ENCODE measurements at places on chromosomes 11 and 22.
A peak's percentile ranks its signal among the peaks of the same experiment; 100 is the strongest.

- no peak for DNase-seq
Measured at GRCh38 chr11:31601635-31602282, 92.2 kb downstream of the ELP4 start.

DNA sequence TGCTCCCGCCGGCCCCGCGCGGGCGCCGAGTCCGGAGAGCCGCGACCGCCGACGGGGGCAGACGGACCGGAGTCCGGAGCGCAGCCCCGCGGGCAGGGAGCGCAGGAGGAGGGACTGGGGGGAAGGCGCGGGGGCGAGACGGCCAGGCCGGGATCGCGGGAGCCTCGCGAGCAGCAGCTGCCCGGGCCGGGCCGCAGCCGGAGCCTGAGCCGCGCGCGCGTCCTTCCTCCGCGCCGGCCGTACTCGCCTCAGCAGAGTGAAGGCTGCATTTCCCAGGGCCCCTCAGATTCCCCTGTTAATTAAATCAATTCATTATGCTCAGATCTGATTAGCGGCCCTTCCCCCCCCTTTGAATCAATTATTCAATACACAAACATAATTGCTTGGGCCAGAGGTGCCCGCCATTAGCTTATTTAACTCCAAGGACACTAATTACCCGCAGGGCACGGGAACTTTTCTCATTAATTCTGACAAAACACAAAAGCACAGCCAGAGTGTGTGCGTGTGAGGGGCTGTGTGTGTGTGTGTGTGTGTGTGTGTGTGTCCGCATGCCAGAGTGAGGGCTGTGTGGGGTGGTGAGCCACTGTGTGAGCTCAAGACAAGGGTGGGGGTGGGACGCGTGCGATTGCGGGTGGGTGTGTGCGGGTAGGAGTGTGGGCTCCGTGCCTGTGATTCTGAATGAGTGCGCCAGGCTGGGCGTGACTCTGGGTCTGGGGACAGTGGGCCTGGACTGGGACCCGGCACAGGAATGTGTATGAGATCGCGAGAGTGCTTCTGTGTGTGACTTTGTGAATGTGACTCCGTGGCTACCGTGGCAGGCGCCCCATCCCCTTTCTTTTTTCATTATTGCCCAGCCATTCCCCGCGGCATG is 5.1 kb upstream of the LMO1 start:
- no peak for DNase-seq

DNA sequence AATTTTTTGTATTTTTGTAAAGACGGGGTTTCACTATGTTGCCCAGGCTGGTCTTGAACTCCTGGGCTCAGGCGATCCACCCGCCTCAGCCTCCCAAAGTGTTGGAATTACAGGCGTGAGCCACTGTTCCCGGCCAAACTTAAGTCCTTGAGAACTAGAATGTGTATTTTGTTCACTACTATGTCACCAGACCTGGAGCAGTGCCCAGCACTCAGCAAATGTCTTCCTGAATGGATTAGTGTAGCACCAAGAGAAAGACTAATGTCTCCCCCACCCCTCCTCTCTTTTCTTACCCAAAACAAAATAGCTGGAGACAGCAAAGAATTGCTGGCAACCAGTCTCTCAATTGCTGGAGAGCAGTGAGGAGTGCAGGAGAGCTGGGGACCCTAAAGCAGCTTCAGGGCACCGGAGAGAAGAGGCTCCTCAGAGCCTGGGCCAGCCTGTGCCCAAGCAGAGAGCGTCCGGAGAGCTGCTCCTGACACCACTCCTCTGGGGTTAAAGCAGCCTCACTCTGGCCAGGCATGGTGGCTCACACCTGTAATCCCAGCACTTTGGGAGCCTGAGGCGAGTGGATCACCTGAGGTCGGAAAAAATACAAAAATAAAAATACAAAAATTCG is 14.9 kb downstream of the SLC25A18 start:
- no peak for DNase-seq

GRCh38 chr11:106262852-106263251 is 185.4 kb downstream of the AASDHPPT start:
- DNase-seq: no peak

GRCh38 chr11:37947821-37948220 is 1349.8 kb upstream of the RAG2 start:
- DNase-seq: no peak

DNA sequence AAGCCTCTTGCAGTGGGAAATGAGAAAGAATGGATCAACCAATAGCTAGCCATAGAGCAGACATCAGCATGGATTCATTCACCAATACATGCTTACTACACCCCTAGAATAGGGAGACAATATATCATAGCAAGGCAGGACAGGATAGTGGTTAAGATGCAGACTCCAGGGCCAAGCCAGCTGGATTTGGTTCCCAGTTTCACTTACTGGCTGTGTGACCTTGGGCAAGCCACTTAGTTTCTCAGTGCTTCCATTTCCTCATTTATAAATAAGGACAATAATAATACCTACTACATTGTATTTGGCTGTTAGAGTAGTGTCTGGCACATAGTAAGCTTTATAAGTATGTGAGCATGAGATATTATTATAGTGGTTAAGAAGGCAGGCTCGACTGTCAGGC is 7.1 kb downstream of the DCHS1 start:
- DNase-seq: no peak

GRCh38 chr11:90355200-90355599 is 132.4 kb upstream of the CHORDC1 start:
- DNase-seq: no peak

DNA sequence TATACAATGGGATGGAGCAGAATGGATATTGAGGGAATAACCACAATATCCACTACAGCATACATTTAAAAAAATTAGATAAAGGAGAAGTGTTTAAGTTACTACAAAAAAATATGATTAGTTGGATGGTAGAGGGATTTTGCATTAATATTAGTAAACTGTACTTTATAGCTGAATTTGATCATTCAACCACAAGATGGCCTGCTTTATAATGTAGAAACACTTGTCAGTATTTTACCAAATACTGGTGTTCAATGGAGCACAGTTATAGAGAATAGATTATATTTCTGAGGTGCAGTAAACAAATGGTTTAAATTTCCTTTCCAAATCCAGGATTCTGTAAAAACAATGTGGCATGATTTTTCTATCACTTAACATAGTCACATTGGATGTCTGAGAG is 818.8 kb upstream of the CHORDC1 start:
- no peak for DNase-seq

- DNase-seq: no peak
Measured at GRCh38 chr11:7423946-7424345, 61.4 kb upstream of the OLFML1 start.

- DNase-seq: peak; percentile 2
Measured at GRCh38 chr11:5380740-5381342, 2.8 kb upstream of the OR51M1 start.

DNA sequence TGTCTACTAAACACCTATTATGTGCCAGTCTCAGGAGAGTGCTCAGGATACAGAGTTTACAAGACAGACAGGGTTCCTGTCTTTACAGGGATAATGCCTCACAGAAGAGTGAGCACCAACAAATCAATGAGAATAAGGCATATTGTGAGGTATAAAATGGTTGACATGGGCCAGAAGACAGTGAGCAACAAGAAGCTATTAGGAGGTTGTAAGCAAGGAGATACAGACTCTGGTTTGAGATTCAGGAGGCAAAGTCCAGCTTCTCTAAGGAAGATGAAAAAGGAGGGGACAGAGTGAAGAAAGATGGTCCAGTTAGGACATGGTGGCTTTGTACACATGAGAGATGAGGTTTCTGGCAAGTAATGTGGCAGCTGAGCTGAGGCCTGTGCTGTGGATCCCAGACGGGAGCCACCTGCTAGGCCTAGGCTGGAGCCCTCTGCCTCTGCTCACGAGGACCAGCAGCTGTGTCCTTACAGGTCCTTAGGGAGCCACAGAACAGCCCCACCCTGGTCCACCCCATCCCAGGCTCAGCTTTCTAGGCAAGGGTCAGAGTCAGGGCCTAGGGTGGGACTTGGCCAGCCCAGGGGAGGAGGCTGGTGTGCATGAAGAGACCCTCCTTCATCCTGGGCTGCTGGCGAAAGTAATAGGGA is 110.5 kb downstream of the ZNF280B start:
- no peak for DNase-seq

- DNase-seq: no peak
Measured at GRCh38 chr11:103380031-103380430, 270.8 kb downstream of the DYNC2H1 start.

GRCh38 chr22:27207907-27208306 is 550.5 kb downstream of the MIAT start:
- DNase-seq: no peak

- DNase-seq: no peak
Measured at GRCh38 chr11:27385245-27385644, 22.2 kb upstream of the CCDC34 start.

- peak; percentile 61 for DNase-seq
Measured at GRCh38 chr22:42070517-42071422, at the start of gene NAGA. TSS of gene NAGA (minus strand) at chr22:42070812. CDS start at chr22:42070297, 515 bp downstream.

DNA sequence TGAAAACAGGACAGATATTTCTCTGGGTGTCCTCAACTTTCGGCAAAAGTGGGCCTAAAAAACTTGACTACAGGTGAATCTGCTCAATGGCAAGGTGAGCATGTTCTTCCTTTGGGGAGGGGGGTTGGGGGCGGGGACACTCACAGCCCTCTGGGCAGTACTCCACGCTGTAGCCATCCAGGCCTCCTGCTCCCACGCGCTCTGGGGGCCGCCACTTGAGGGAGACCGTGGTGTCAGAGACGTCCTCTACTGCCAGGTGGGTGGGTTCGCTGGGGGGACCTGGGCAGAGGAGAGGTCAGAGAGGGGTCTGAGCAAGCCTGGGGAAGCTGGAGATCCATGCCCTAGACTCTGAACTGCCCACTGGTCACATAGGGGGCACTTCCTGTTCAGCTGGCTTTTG is 16.8 kb downstream of the MYBPC3 start:
- no peak for DNase-seq

- no peak for DNase-seq
Measured at GRCh38 chr22:20615021-20615420, 107.6 kb downstream of the MED15 start.

DNA sequence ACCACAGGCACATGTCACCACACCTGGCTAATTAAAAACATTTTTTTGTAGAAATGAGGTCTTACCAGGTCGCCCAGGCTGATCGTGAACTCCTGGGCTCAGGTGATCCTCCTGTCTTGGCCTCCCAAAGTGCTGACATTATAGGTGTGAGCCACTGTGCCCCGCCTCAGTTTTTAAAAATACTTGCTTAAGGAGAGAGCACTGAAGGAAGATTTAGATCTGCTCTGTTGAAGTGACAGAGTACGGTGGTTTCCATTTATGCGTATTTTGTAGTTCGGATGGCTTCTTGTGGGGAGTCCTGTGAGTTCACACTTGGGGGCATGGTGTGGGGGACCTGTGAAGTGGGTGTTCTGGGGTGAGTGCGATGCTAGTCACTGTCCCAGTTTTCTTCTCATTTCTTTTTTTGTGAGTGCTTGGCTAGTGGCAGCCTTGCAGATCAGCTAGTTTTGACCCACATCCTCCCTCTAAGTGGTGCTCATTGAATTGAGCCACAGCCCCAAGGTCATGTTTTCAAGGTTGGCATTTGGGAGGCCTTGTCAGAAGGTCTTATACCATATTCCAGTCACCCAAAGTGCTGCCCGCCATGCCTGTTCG is 31.5 kb downstream of the PTPRJ start:
- no peak for DNase-seq

DNA sequence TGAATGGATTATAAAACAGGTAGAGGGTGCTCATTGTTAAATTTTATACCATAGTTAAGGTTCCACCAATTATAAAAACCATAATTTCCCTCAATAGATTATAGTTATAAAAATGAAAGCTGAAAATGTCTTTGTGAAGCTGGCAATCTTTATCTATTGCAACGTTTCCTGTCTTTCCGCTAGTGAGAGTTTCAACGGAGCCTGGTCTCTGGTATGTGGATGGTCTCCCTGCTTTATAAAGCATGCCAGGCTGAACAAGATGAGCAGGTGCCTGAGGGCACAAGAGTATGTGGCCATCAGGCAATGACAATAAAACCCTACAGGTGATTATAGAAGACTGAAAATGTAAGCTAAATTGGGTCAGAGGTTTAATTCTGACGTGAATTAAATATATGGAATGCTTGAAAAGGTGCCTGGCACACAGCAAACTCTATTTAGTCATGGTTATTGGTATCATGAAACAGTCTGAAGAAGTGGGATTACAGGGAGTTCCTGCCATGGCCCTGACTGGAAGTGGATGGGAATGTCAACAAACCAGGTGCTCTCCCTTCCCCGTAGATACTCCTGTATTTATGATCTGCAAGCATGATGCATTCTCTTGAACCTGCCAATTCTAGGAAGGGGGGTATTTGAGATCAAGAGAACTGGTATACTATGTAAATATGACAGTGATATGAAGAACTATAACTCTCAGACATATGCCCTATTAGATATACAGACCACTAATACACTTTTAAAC is 115.7 kb downstream of the ENTHD1 start:
- no peak for DNase-seq

GRCh38 chr11:113389272-113389671 is 1.7 kb downstream of the ANKK1 start:
- no peak for DNase-seq

DNA sequence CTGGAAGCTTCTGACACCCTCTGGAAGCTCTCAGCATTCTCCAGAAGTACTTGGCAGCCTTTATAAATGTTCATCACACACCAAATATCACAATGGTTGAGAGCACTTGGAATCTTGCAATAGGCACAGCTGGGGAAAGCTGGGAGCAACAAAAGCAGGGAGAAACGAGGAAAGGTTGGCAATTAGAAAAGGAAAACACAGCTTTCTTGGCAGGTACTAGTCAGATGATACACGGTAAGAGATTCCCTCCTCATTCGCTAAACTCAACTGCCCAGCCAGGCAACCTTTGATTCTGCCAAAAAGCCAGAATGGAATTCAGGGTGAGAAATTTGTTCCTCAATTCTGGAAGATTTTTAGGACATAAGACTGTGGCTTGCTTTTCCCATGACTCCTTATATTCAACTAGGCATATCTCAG is 576.9 kb upstream of the ANO5 start:
- DNase-seq: no peak

DNA sequence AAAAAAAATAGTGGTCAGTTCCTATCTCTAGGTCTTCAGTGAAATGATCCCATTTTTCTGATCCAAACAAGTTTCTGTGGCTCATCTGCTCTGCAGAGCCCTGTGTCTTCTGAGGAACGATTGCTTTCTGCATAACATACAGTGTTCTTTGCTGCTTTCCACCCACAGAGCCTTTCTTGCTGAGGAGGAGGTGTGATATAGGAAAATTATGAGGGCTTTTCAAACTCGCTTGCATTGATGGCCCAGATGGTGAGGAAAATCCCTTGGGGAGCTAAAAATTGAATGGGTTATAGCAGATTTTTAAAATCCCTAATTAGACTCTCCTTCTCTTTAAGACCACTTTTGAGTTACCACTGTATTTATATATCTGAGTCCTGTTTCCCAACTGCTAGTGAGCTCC is 31.3 kb downstream of the JAM3 start:
- no peak for DNase-seq

- no peak for DNase-seq
Measured at GRCh38 chr11:100269516-100269915, 417.6 kb upstream of the ARHGAP42 start.

GRCh38 chr11:12775955-12776354 is 101.7 kb downstream of the TEAD1 start:
- DNase-seq: no peak

GRCh38 chr22:30803679-30804078 is 109.0 kb downstream of the OSBP2 start:
- no peak for DNase-seq

GRCh38 chr11:1499261-1499890 is 12.8 kb upstream of the MOB2 start:
- DNase-seq: no peak

- DNase-seq: no peak
Measured at GRCh38 chr11:2807025-2807681, 78.4 kb downstream of the CDKN1C start.

GRCh38 chr22:35742342-35743100 is 24.8 kb downstream of the APOL5 start:
- DNase-seq: no peak

- DNase-seq: no peak
Measured at GRCh38 chr11:36212564-36213392, 76.4 kb downstream of the COMMD9 start.
